ENCODE measurements at places on chromosomes 3 and 15.
A peak's percentile ranks its signal among the peaks of the same experiment; 100 is the strongest.

GRCh38 chr15:35649575-35649974, 103.6 kb upstream of the DPH6 start:
- DNase-seq: no peak

DNA sequence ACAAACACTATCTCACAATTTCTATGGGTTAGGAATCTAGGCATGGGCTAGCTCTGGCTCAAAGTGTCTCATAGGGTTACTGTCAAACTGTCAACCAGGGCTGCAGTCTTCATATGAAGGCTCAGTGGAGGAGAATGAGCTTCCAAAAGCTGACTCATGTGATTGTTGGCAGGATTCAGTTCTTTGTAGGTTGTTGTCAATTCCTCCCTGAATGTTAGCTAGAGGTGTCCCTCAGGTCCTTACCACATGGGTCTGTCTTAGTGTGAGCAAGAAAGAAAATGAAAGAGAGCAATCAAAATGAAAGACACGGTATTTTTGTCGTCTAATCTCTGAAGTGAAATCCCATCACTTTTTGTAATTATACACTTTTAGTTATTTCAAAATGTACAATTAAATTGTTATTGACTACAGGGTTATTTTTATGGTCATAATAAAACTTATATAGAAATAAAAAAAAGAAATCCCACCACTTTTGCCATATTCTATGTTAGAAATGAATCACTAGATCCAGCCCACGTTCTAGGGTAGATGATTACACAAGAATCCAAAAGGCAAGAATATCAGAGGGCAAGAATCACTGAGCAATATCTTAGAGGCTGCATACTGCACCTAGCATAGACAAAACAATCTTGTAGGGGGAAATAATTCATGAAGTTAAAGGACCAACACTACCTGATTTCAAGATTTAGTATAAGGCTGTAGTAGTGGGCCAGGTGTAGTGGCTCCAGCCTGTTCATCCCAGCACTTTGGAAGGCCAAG, 8.4 kb downstream of the ACSBG1 start:
- no peak for DNase-seq

GRCh38 chr3:112672716-112673541, 32.0 kb upstream of the CCDC80 start:
- DNase-seq: no peak

DNA sequence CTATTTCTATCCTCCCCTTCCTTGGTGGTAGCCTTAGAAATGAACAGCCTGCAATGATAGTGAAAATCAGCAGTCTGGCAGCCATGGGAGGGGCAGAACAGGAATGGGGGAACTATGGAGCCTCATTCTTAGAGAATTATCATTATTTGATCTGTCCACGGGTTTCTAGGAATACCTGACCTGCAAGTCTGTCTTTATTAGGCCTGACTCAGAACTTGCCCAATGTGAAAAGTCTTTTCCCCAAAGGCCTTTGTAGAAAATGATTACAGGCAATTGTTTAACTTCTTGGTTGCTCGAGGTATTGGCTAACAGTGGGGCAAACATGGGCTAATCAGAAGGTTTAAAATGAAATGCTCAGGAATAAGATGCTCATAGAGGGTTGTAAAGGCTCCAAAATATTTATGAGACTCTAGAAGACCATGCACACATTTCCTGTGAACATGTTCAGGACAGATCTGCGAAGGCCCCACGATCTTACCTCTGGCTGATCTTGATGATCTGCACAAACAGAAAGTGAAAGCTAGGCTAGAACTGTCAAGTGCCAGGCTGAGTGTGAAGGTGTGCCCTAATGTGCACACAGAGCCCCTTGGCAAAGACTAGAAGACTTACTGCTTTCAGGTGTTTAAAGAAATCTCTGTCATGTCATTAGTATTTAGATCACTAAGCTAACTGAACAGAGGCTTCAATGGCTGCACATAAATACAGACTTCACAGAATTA, 39.6 kb upstream of the LAMP3 start:
- DNase-seq: no peak

DNA sequence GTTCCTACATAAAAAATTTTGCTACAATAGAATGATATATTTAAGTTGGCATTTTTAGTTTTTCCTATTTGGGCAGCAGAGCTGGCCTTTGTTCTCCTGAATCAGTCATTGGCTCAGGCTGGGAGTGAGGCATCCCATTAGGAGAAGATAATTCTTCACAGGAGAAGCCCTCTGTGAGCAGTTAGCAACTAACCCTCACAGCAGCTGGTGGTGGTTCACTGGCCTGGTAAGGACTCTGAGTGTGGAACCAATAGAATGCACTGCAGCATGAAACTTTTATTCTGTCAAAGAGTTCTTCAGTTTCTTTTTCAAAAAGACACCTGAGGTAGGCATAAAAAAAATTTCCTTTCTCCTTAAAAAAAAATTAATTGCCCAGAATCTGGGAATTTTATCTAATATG, 562.6 kb downstream of the ZNF385D start:
- no peak for DNase-seq

- DNase-seq: no peak
Measured at GRCh38 chr15:93459396-93459795, 370.4 kb upstream of the RGMA start.

GRCh38 chr3:72537448-72537847, 310.8 kb downstream of the SHQ1 start:
- DNase-seq: no peak

DNA sequence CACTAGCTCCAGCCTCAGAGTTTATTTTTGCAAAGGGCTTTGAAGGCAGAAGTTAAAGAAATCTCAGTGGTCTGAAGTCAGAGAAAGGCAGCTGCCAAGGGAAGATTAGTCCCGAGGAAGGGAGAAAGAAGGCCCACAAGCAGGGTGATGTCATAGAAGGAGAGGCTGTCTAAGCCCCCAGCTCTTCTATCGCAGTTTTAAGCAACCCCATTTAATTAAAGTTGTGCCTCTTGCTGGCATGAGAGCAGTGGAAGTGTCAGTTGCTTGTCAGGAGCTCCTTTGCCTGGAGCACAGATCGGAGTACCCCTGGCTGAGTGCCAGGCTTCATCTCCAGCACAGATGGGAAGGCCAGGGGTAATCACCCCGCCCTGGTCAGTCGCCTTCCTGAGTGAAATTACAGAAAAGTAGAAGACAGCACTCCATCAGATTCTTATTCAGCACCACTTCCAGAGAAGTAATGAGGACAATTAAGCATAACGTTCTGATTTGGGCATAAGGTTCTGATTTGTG, 530.7 kb downstream of the EPHB1 start:
- no peak for DNase-seq

GRCh38 chr15:35484231-35484945, 61.6 kb downstream of the DPH6 start:
- no peak for DNase-seq

DNA sequence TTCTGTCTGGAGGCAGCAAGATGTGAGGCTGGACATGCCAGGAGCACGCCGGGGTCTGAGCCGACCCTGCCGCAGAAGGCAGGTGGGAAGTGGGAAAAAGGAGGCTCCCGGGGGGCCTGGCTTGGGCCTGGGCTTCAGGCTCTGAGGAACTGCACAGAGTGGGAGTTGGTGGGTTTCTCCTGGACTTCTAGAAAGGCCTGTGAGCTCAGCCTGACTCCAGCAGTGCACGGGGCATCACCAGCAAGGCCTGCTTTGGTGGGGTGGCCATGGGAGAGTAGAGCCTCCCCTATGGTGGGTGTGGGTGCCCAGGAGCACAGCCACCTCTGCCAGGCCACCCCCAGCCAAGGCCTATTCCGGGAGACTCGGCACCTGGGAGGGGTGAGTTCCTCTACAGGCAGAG, 18.1 kb upstream of the SLC41A3 start:
- DNase-seq: no peak

- DNase-seq: peak; percentile 29
Measured at GRCh38 chr3:23711916-23712494, 93.8 kb upstream of the UBE2E1 start.

DNA sequence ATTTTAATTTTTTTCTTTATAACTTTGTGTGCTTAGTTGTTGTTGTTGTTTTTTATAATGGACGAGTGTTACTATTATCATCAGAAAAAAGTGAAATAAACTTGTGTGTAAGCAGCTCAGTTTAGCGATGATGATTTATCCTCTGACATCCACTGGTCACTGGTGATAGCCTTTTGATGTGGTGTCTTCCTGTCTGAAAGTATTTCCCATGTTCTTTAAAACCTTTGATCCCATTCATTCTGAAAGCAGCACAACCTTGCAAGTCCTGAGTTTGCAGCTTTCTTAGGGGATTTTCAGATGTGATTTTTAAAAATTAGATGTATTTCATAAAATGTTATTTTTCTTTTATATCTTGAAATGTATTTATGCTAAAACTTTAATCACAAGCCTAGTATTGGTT, 85.9 kb upstream of the ZPLD1 start:
- DNase-seq: no peak

- DNase-seq: peak; percentile 63
Measured at GRCh38 chr3:57030721-57031120, 29.7 kb upstream of the SPATA12 start.
